Activated T-helper 1 cell treated with Interleukin-2 at 50 U/mL for 16 hours (primary cell): ENCODE measurements at places on chromosomes 5 and 9.

- DNase-seq = peak; percentile 10
Observed at GRCh38 chr5:157917899-157918809, 59.2 kb upstream of the CLINT1 start.

DNA sequence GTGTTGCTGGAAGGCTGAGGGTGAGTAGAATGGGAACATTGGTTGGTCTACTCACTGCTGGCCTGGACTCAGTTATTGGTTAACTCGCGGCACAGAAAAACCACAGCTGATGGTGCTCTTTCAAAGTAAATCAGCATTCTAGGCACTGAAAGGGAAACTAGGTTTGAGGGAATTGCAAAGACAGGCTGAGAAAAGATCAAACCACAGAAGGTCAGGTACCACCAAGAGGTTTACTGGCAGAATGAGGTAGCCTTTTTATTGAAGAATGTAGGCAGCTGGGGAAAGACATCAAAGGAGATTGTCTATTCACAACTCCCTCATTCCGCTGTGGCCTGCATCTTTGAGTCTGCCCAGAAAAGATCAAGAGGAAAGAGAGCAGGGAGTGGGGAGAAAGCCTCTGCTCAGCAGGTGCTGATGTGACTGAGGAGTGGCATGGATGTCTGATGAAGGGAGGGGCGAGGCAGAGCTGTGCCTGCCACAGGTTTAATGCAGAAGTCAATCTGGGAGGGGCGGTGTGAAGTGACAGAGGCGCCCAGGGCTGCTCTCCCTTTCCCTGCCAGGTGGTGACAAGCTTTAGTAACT lies 255.5 kb downstream of the MAN2A1 start:
- DNase-seq = no peak

GRCh38 chr9:133687856-133688761 lies 50.0 kb downstream of the SARDH start:
- no peak for DNase-seq

DNA sequence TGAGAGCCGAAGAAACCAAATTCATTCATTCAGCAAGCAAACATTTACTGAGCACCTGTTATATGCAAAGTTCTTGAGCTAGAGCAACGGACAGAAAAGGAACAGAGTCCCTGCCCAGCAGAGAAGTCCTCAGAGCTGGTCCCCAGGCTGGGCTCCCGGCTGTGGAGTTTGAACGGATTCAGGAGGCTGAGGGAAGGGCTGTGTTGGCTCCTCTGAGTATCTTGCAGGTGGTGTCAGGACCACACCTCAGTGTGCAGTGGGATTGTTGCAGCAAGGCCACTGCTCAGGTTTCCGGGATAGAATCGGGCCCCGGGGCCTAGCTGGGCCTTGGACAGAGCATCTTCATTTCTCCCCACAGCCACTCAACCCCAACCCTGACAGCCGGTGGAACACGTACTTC lies 5.1 kb downstream of the TBC1D13 start:
- no peak for DNase-seq

DNA sequence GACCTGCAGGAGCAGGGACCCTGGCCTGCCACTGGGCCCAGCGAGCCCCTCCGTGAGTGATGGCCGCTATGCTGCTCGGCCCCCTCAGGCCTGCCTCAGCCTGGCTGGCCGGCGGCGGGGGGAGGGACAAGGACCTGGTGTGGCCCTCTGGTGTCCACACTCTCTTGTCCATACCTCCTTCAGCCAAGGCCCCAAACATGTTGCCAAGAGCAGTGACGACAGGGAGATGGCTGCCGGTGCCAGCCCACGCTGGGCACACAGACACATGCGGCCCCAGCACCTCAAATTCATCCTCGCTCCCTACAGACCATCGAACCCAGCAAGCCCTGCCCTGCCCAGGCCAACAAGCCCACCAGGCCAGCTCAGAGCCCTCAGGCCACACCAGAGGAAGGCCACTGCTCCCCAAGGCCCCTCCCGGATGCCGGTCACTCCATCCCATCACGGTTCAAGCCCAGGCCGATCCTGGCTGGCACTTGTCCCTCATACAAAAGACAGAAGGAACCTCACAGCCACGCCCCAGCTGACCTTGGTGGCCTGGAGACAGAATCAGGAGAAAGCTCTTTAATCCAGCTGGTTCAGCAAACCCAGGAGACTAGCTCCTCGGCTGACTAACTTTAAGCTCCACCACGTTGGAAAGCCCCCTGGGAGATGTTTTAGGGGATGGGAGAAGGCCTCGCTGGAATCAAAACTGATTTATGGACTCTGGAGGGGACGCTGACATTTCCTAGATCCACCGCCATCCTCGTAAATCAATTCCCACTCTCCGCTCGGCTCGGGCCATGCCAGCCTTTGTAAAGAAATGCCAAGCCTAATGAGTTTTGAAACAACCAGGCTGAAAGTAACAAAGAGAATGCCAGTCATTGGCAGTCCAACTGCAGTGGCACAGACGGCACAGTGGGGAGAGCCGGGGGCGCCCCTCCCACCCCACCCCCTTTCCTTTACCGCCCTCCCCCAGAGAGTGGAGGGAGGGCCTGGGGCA lies 84.9 kb downstream of the VAV2 start:
- no peak for DNase-seq

DNA sequence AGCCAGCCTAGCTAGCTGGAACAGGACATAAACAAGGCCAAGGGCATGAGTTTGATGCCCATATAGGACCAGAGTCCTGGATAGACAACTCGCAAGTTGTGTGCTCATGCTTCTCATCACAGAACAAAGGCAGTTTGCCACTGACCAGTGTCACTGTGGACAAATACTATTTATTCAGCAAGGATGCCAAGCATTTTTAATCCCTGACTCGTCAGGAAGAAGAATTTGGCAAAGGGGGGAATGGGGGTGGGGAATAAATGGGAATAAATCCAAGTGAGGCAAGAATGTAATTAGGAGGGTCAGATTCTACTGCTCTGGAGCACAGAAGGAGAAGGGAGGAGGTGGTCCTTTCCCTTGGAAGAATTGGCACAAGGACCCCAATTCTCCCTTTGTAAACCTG lies 46.8 kb upstream of the ANKRD55 start:
- DNase-seq = no peak

DNA sequence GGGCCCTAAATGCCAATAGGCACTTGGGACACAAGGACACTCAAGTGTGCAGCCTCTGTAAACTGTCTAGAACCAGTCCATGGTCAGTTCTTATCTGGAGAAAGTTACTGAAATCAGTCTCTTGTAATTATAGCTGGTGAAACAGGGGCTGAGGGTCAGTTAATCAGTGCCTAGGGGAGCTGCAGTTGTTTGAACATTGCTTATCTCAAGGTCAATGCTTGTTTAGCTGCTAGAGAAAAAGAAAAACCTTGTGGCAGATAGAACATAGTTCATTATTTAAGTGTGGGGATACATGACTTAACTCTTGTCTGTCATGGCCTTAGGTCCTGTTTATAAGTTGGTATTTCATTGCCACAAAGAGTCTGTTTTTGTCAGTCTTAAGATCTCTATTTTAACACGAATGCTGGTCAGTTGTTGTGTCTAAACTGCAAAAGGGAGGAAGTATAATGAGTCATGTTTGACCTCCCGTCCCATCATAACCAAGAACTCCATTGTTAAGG lies 108.0 kb downstream of the STARD4 start:
- no peak for DNase-seq

GRCh38 chr5:89399548-89399947 lies 516.6 kb upstream of the MEF2C start:
- DNase-seq = no peak

DNA sequence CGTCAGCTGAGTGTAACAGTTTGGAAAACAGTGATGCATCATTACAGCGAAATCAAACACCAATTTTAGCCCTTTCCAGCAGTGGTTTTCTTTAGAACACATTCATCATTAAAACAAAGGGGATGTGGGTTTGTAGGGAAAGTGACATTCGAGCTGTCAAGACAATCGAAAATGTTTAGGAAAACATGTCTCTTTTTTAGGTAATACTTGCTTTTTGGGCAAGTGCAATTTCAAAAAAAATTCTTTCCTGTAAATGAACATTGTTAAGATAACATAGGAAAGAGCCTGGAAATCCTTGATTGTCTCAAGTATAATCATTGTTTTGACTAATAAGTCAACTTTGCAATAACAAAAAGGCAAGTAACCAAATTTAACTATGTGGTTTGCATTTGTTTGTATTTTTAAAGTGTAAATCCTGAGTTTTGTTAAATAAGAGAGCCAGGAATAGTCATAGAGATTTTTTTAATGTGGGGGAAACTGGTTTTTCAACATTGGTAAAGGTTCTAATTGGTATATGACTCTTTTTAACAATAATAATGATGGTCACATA lies 182.5 kb downstream of the TTLL11 start:
- DNase-seq = no peak

DNA sequence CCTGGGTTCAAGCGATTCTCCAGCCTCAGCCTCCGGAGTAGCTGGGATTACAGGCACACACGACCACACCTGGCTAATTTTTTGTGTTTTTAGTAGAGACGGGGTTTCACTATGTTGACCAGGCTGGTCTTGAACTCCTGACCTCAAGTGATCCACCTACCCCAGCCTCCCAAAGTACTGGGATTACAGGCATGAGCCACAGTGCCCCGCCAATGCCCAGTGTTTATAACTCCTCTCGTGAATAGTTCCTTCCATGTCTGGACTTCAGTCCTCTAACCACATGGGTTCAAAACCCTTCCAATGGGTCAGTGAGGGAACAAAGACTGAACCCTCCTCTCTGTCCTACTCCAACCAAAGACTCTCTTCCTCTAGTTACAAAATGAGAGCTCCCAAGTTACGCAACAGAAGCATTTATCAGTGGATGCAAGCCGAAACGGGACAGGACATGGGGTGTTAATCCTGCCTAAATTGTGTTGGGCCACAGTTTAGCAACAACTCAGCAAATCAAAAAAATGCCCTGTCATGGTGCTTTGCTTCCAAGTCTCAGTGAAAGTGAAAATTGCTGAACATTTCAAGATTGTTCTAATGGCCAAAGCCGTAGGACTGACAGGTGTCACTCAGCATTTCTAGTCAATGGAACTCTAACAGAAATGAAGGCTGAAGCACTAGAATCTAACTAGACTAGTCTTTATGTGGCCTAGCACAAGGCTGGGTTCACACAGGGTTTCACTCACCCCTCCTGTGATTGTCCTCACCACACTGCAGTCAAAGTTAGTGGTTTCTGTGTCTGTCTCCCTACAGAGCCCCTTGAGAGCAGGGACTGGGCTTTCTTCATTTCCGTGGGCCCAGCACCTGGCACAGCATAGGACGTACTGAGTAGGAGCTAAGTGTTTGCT lies 3.2 kb upstream of the TMEM245 start:
- DNase-seq = no peak

- no peak for DNase-seq
Observed at GRCh38 chr5:75612226-75612569, 945 bp downstream of the ANKDD1B start.

DNA sequence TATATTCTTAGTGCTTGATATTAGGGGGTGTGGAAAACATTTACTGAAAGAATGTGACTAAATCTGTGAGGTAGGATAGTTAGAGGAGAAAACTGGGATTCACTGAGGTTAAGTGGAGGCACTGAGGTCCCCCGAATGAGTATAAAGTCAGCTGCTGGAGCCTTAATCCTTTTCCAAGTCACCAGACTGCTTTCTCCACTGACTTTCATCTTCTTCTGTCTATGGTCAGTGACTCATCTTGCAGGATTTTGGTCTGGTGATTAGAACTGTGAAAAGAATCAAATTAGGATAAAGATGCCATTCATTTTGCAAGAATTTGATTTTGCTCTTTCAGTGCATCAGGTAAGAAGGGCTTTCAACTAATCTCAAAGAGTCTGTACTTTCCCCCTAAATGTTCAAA lies 89.3 kb upstream of the ALDH1A1 start:
- no peak for DNase-seq

GRCh38 chr9:13665418-13666066 lies 386.1 kb upstream of the MPDZ start:
- DNase-seq = no peak

- no peak for DNase-seq
Observed at GRCh38 chr5:5351288-5351979, 71.0 kb upstream of the ICE1 start.

DNA sequence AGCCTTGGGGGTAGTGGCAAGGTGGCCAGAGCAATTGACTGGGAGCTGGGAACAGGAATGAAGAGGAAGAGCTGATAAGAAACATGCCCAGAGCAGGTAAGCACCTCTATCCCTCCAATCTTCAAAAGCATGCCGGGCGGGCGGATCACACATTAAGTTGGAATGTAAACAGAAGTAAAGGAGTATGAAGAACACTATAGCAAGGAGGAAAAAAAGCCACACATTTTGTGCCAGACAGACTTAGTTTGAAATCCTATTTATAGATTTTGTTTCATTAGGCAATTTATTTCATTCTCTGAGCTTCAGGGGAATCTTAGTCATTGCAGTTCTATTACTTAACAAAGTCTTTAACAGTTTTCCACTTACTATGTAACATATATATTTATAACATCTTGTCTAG lies 173.9 kb upstream of the TNC start:
- DNase-seq = no peak

- DNase-seq = peak; percentile 54
Observed at GRCh38 chr5:132456296-132456986, 34.1 kb downstream of the IRF1 start.

- no peak for DNase-seq
Observed at GRCh38 chr5:113133211-113133975, 156.8 kb downstream of the DCP2 start.

GRCh38 chr5:88785746-88786565 lies 97.0 kb downstream of the MEF2C start:
- DNase-seq = no peak

DNA sequence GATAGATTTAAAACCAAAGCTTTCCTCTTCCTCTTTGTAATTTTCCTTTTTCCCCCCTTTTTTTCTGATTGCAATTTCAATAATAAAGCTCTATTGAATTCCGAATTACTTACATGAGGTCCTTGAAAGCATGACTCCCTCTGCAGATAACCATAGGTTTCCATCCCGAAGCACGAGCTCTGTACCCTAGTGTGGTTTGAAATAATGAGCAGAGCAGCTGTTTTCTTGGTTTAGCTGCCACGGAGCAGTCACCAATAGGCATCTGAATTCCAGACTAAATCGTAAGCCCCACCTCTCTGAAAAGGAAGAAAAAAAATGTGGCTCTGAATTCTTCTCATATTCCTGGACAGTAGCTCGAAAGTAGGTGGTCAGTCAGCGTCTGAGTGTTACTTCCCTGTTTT lies 18.5 kb upstream of the GNE start:
- no peak for DNase-seq

- no peak for DNase-seq
Observed at GRCh38 chr9:8224381-8224801, 424.8 kb upstream of the DMAC1 start.

DNA sequence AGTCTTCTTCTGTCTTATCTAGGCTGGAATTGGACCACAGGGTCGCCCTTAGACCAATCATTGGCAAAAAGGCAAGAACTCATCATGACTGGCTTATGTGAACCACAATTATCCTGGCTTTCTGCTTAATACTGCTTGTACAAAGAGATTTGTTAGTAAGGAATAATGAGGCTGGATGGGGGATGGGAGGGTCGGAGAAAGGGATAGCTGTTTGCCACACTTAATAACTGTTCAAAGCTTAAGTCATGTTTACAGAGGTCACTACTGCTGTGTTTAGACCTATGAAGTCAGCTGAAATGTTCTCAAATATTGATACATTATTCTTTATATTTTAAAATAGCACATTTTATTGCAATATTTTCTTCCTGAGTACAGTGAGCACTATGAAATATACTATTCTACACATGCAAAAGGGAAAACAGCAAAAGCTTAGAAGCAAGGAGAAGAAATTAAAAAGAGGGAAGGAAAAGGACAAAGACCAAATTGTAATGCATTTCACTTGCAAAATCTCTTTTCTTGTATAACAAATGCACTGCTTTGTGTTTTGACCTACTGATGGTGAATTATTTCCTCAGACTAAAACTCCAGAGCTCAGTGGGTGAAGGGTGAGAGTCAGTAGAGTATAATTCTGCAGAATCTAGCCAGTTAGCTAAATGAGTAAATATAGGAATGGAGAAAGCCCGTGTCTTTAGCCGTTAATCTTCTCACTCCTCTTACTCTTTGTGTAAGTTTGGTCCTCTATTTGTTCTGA lies 404.9 kb upstream of the ZNF608 start:
- DNase-seq = no peak
